ENCODE measurements at places on chromosomes 5 and 9.

DNA sequence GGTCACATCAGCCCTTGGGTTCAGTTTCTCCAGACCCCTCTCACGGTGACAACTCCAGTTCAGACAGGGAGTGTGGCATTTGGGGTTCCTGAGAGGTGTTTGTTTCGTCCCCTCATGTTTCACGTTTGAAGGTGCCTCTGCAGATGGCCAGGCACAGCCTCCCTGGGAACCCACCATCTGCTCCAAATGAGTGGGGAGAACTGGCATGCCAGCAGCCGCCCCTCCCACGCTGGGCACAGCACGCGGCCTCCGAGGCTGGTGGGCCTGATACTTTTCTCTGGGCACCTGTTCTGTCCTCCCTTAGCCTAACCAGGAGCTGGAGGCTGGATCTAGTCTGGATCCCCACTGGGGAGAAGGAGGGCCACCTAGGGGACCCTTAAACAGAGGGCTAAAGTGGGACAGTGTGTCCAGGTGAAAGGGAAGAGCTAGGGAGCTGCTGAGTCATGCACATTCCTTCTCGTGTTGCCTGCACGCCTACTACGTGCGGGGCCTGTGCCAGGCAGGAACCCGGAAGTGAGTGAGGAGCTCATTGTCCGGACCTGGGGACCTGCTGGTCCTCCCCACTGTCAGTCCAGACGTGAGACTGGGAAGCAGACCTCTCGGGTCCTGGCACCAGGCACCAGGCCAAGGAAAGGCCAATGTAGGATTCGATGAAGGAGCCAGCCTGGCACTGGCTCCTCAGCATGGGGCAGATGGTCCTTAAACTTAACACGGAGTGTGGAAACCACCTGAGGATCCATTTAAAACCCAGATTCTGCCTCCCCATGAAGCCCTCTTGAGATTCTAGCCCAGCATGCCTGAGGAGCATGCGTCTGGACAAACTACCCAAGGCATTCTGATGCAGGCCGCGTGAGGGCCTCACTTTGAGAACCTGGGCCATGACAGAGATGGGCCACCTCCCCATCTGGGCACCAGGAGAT, 11.7 kb downstream of the DNM1 start:
- DNase-seq = no peak

GRCh38 chr5:98865690-98866089, 63.1 kb downstream of the CHD1 start:
- DNase-seq = no peak

DNA sequence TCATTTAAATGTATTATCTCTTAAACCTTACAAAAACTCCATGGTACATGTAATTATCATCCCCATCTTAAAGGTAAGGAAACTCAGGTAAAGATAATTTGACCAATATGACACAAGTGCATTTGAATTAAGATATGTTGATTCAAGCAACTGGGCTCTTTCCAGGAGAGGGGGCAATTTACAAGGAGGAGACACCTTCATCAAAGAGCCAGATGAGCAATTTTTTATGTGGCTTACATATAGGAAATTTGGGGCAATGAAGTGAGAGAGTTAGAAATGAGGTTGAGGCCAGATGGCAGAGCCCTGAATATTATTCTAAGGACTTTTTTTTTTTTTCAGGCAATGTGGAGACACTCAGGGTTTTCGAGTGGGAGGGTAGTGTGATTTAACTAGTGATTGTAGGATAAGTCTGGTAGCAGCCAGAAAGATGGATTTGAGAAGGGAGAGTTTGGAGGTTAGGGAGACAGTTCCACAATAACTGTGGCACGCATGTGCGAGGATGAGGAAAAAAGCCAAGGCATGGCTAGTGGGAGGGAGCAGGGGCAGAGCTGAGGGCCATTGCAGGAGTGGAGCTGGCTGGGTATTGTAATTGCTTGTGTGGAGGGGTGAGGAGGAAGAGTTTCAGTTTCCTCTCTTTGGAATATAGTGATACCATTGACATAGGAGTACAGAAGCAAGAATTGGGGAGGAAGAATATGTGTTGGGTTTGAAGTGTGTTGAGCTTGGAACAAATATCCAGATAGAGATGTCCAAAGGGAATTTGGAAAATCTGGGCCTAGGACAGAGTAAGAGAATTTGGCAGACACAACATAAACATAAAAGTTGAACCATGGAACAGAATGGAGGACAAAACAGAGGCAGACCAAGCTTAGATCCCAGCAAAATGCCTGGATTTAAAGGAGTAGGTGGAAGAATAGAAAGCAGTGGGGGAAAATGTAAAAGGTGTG, 72.0 kb downstream of the ACTBL2 start:
- no peak for DNase-seq

GRCh38 chr9:104905153-104905901, 22.6 kb downstream of the ABCA1 start:
- DNase-seq = no peak

- DNase-seq = no peak
Observed at GRCh38 chr9:65426231-65426630, 141.2 kb upstream of the FOXD4L5 start.

DNA sequence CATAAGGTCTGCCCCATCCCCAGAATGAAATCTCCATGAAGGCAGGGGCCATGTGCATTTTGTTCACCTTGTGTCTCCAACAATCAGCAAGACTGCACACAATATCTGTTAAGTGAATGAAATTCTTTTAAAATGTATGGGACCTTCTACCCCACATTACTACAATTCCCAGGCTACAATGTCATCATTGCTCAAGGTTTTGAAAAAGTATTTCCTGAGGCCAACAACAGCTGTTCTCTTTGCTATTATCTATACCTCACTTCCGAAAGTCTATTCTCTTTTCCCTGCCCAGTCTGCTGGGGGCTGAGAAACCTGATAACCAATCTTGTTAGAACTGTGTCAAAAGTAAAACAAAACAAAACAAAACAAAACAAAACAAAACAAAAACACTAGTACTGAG, 29.2 kb downstream of the HOMER1 start:
- DNase-seq = no peak

GRCh38 chr9:118418887-118419565, 714.8 kb downstream of the TLR4 start:
- DNase-seq = no peak

DNA sequence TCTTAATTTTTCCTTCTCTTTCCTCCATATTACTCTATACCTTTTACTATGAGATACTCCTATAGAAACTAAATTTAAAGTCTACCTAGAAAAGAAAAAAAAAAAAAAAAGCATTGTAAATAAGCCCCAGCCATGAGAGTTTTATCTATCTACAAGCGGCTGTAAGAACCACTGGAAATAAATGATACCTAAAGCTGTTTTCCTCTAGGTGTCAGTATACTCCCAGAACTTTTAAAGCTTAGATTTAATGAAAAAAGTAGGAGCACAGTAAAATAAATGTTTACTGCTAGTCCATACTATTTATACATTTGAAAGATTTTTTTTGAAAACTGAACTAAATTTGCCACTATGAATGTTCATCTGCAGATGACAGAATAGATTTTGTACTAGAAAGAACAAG, 26.2 kb downstream of the TYRP1 start:
- peak; percentile 30 for DNase-seq

DNA sequence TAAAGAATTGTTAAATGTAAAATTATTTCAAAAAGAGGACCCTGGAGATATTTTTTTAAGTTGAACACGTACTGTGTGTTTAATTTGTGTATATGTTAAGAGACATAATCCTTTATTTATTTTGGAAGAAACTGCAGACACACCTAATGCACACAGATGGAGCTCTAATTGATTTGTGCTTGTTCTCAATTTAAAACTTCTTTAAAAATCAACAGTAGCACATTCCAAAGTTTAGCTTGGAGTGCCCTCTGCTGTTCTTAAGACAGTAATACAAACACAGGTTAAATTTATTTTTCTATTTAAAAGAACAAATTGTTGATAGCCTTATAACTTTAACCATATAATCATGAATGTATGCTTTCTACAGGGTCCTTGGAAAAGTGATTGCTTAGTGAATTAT, 277.6 kb upstream of the ADAMTS16 start:
- DNase-seq = no peak

- DNase-seq = no peak
Observed at GRCh38 chr9:34374339-34374738, 2.4 kb downstream of the MYORG start.

DNA sequence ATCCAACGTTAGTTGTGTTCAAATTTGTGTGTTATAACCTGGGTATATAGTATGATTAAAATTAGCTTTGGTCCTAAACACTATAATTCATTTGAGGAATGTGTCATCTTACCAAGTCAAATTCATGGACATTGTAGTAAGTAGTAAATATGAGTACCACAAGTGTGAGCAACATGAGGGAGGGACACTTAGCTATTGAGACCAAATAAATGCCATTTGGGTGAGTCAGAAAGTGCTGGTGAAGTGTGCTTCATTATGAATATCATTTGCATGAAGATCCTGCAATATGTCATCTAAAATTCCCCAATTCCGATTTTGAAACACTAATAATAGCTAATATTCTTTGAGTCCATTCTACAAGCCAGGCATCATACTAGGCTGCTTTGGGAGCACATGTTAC, 336.7 kb upstream of the KIF2A start:
- no peak for DNase-seq

- no peak for DNase-seq
Observed at GRCh38 chr9:119601632-119602031, 232.4 kb upstream of the BRINP1 start.

DNA sequence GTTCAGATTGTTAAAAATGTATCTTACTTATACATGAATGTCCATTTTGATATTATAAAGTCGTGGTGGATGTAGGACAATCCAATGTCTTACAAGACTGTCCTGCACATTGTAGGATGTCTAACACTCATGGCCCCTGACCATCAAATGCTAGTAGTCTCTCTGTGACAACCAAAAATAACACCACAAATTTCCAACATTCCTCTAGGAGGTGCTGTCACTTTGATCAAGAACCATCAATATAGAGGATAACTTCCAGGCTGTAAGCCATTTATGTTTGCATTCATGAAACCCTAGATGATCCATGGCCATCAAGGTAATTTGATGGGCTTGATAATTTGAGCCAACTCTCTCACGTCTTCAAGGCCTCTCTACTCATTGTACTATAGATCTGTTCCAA, 20.5 kb upstream of the ZFR start:
- no peak for DNase-seq

- DNase-seq = no peak
Observed at GRCh38 chr9:99085949-99086948, 18.7 kb upstream of the TGFBR1 start.

DNA sequence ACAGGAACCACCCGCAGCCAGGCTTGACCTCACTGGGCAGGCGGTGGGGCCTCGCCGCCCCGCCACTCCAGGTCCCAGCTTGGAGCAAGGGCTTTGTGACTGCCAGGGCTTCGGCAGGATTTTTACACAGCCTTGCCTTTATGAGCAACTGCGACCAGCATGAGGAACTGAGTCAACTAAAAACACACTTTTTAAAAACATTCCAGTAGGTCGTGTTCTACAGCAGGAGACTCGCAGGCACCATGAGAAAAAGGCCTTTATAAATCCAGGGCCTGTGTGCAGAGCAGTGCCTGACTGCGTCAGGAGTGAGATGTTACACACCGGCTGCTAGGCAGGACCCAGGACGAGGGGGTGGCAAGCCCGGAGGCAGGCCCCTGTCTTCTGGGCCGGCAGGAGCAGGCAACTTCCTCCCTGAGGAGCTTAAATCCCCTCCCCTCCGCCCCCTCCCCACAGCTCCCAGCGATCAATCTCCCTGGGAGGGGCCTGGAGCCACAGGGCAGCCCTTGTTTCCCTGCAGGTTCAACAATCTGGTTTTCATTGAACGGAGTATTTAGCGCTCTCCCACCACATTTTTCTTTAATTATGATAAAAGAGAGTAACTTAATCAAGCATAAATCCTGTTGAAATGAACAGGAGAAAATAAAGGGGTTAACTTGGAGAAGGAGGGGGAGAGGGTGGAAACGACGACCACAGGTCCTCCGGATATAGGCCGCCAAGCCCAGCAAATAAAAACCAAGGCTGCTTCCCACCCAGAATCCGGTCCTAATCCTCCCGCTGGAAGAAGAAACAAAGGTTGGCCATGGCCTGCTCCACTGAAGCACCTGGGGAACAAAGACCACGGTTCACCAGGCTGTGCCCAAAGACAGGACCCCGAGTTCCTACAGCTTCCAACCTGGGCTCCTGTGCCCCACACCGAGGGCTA, 92.5 kb downstream of the ROR2 start:
- DNase-seq = no peak

DNA sequence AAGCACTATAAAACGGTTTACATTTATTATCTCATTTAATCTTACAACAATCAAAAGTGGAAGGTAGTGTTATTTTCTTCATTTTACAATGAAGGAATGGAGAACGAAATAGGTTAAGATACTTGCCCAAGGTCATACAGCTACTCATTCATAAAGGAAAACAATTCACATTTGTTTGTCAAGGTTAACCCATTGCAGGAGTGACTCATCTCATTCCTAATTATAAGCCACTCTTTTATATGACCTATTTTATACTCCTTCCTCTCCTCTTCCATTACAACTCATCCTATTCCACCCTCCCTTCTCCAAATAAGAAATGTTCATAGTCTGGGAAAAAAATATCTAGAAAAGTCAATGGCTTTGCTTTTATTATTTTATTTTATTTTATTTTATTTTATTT, 29.6 kb downstream of the CRHBP start:
- no peak for DNase-seq

DNA sequence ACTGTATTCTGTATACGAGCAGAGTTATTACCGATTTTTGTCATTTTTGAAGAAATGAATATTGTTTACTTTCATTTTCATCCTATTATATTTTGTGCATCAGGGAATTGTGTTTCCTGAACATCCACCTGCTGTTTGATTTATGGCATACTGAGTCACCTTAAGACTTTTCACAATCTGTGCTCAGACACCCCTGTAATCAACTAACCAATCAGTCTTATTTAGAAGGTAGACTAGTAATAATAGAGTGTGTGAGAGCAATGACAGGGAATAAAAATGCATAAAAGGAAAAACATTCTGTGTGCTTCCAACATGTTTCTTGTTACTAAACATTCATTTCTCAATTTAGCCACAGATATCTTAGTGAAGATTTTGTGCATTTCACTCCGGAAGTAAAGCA, 1413.6 kb upstream of the ACO1 start:
- no peak for DNase-seq

DNA sequence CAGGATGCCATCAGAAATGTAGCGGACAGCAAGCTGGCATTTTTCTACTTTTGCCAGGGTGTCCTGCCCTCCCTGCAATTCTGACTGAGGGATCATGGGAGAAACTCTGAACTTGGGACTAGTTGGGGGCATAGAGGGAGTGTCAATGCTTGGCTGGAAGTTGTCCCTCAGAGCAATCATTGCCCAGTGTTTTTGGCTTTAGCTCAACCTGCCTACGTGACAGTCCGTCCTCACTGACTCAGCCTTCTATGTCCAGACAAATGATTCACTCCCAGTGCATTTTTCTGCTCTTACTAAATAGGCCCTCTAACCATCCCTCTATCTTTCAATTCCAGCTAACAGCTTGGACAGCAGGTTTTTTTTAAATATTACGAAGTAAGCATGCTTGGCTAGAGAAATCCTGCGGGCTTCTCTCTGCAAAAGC, 627.4 kb downstream of the TLR4 start:
- DNase-seq = no peak

DNA sequence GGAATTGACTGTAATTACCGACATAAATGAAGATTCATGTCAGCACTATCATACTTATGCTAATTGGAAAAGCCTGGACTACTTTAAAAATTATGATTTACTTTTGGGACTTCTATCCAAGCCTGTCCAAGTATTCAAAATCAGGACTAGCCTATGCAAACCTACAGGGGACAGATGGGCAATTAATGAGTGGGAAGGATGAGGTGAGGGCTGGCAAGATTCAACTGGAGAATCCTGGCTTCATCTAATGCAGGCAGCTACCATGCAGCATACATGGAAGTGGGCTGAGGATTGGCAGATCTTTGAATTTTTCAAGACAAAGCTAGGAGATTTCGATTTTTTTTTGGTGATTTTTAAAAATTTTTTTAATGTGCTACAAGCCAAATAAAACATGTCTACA, 532.6 kb downstream of the CSNK1G3 start:
- no peak for DNase-seq
